ENCODE measurements at places on chromosomes 3 and 15.

DNA sequence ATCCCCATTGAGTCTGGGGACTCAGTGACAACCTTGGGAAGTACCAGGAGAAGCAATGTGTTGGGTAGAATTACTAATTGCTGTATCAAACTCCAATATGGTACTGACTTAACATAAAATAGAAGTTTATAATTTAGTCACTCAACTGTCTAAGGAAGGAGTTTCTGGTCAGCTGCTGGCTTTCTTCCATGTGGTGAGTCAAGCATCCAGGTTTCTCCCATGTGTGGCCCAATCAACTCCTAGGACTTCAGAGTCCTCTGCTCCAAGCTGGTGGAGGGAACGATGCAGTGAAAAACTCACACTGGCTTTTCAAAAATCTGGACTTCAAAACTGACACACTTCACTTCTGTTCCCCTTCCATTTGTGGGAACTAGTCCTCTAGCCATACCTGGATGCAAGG is 25.2 kb downstream of the WNT5A start:
- no peak for DNase-seq

GRCh38 chr15:29065571-29065970 is 179.8 kb downstream of the APBA2 start:
- no peak for DNase-seq

GRCh38 chr15:29734917-29735572 is 87.2 kb downstream of the TJP1 start:
- no peak for DNase-seq

- DNase-seq: no peak
Observed at GRCh38 chr15:97730315-97730714, 230.2 kb upstream of the ARRDC4 start.

- DNase-seq: no peak
Observed at GRCh38 chr3:45113625-45114050, 32.5 kb downstream of the CDCP1 start.

- DNase-seq: no peak
Observed at GRCh38 chr3:74621581-74621980, 7.1 kb upstream of the CNTN3 start.

- DNase-seq: no peak
Observed at GRCh38 chr15:27248251-27248650, 277.3 kb downstream of the GABRG3 start.

- DNase-seq: no peak
Observed at GRCh38 chr3:134007819-134008218, 21.9 kb downstream of the SLCO2A1 start.

DNA sequence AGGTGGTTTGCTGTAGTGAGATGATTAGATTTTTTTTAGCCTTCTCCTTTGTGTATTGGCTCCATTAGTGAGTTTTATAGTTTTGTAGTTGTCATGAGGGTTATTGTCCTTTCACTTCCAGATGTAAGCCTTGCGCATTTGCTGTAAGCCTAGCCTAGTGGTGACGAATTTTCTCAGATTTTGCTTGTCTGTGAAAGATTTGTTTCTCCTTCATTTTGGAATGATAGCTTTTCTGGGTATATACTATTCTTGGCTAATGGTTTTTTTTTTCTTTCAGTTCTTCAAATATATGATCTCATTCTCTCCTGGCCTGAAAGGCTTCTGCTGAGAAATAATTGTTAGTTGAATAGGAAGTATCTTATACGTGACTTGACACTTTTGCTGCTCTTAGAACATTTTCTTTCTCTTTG is 166.5 kb upstream of the THRB start:
- DNase-seq: no peak

DNA sequence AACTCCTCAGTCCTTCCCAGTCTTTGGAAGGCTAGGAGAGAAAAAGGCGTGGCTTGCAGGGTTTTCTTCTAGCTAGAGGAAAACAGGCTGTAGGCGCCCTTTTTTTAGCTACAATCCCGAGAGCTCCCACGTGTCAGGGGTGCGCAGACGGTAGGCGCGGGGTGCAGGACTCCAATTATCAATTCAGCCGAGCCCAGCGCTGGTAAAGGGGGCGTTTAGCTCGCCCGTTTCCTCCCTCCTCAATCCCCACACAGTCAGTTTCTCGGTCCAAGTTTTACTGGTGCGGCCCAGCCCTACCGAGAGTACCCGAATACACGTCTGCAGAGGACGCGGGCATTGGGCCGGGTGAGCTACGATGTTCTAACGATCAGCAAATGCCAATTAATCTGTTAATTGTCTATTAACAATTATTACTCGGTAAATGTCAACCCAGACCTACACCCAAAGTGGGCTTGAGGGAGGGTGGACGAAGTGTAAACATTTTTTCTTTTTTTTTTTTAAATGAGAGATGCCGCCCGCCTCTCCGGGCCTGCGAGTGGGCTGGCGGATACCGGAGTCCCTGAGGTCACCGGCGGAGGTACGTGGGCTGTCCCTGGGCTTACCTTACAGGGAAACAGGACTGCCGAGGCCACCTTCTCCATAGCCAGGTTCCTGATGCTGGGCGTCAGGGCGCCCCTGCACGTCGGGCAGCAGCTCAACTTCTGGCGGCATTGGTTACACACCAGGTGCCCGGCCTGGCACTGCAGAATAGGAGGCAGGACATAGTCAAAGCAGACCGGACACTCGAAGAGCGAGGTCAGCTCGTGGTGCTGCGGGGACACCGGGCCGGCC is 923 bp downstream of the SIAH2 start:
- DNase-seq: no peak

DNA sequence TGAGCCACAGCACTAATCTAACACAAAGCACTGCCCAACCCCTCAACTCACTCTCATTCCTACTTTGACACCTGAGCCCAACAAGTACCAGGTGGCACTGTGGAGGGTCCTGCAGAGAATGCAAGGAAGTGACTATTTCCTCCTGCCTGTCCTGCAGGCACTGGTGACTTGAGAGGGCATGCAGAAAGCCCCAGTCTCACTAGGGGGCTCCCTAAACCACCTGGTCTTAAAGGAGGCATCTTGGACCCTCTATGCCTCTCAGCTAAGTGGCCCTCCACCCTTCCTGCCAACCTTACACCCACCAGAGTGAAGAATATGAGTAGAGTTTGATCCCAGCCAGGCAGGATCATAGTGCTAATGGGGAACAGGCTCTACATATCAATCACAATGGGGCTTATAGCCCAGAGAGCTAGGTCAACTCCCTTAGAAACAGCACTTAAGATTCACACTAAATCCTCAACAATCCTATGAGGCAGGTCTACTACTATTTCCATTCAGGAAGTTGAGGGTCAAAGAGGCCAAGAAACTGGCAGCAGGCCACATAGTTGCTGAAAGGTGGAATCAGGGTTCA is 15.2 kb downstream of the TRAIP start:
- DNase-seq: no peak

DNA sequence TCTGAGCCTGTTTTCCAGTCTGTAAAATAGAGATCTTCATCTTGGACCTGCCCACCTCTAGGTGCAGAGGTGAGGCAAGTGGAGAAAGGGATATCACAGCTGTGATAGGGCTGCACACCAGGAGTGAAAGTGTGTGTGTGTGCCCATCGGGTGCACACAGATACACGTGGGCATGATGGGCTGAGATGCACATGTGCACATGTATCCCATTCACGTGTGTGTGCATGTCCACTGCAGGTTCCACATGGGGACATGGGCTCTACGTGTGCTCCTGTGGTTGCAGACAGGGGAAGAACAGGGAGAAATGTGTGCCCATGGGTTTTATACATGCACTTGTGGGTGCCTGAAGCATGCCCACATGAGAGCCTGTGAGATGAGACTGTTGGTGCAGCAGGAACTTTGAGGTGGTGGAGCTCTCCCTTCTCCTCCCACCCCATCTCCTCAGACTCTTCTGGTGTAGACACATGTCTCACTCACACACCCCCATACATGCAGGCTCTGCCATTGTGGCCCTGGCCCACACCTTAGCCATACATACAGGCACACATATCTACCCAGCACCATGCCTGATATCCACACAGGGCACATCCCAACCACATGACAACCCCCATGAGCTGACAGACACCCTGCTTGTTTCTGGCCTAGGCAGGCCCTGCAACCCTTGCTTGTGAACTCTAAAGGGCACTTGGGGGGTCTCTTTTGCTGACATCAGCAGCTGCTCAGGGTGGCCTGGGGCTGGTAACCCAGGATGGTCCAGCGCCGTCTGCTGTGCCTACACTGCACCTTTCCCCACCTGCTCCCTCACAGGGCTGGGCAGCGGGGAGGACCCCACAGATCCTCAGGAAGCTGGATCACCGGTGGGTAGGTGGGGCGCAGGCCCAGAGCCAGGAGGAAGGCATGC is 57.7 kb upstream of the TMEM115 start:
- no peak for DNase-seq

DNA sequence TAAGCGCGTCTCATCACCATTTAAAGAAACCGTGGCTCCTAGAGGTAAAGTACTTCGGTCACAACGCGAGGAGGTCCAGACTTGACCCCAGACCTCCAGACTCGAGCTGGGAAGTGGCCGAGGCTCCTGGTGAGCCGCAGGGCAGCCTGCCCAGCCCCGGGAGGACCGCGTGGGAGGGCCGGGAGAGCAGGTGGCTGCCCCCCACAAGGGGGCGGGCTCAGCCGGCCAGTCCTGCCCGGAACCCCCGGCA is at the start of gene SLC27A2:
Gene SLC27A2, plus strand, starts transcription at position 228 of the 250 bp plus-strand sequence. CDS start 232 bp downstream, outside the sequence.
- DNase-seq: no peak

- DNase-seq: no peak
Observed at GRCh38 chr3:172317984-172318383, 130.3 kb downstream of the GHSR start.

DNA sequence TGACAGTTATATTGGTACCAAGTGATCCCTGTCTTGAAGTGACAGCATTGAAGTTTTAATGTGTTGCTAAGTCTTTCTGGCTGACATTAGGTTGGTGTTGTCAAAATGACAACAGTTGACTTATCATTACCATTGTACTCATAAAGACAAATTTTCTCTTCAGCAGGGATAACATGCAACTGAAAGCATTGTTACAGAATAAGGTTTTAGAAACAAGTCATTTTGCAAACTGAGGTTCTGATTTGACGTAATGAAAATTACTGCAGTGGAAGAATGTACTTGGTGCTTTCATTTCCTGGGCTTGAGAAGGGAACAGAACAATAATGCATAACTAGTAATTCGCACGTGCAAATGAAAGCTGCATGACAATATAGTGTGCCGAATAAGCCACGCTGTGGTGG is 75.1 kb downstream of the MOBP start:
- no peak for DNase-seq

- no peak for DNase-seq
Observed at GRCh38 chr15:89444241-89445225, 51.9 kb downstream of the RHCG start.

DNA sequence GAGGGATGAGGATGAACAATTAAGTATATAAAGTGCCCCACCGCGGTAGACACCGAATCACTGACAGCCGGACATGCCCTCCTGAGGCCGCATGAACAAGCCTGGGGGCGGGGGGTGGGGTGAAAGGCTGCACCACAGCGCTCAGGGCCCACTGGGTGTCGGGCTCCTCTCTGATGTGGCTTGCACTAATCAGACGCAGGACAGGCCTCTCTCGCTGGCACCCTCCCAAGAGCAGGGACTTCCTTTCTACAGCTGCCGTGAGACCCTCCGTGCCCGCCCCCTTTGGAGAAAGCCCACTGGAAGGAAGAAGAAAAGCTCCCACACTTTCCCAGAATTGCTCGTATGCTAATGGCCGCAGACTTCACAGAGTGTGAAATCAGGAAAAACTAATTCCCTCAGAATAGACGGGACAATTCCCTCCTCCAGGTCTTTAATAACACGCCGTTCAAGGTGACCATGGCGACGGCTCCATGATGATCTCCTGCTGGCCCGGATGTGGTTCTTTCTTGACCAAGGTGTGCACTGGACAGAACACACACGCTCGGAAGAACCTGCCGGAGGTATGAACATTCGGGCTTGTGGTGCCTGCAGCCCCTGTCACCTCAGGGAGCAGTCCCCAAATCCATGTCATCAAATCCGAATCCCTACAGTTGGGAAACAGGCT is 32.0 kb downstream of the IQSEC1 start:
- DNase-seq: no peak

GRCh38 chr3:118760585-118761290 is 273.9 kb downstream of the IGSF11 start:
- no peak for DNase-seq

- DNase-seq: no peak
Observed at GRCh38 chr3:156770699-156771414, 55.3 kb upstream of the LEKR1 start.

- no peak for DNase-seq
Observed at GRCh38 chr3:62531493-62531892, 158.1 kb upstream of the FEZF2 start.

- DNase-seq: no peak
Observed at GRCh38 chr3:16392065-16392464, 121.4 kb downstream of the RFTN1 start.

DNA sequence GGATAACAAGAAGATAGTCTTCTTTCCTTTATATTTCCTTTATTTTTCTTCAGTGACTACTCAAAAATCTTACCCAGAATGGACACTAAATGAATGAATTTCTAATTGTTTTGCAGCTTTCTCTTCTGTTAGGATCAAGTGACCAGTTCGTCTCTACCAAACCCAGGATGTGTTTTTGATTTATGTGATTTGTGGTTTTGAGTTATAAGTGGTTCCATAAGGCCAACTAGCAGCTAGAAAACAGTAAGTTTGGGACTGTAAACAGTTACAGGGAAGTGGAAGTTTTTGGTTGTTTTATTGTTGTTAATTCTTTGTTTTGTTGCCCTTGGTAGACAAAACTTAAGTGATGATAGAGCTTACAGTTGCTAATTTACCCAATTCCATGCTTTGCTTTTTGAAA is 456.5 kb downstream of the IL5RA start:
- no peak for DNase-seq

GRCh38 chr15:93612953-93613352 is 523.9 kb upstream of the RGMA start:
- no peak for DNase-seq

- DNase-seq: no peak
Observed at GRCh38 chr3:70857916-70858315, 545.5 kb upstream of the MDFIC2 start.

DNA sequence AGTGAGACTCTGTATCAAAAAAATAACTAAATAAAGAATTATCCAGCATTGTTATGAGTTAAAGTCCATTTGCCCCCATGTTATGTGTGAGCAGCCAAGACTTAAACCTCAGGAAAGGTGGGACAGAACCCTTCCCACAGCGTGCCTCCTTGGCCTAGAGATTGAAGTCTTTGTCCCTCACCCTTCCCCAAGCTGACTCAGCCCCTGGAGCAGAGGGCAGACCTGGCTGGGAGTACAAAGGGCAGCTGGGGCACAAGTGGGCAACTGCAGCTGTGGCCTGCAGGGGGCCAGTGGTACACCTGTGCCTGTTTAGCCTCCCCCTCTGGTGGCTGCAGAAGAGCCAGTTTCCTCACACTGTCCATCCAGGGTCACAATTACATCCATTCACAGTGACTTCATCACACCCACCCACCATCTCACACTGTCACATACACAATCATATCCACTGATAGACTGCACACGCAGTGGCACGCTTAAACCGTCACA is 940 bp upstream of the ACY1 start:
- DNase-seq: no peak

GRCh38 chr3:27471923-27472550 is 12.1 kb downstream of the SLC4A7 start:
- no peak for DNase-seq

GRCh38 chr3:129305592-129306091 is 27.0 kb downstream of the HMCES start:
- DNase-seq: no peak

GRCh38 chr3:43970920-43971319 is 270.8 kb upstream of the TOPAZ1 start:
- DNase-seq: no peak

All from activated T-cell treated with anti-CD3 and anti-CD28 coated beads for 48 hours (primary cell).